ENCODE measurements at places on chromosomes 1 and 21. TPM values are rescaled to one million over a fixed set of nuclear protein-coding genes. Genes with fewer than 3 reads are reported as not detected.

Gene CR1L
- total RNA-seq, result not detected

Gene CELA3B
- total RNA-seq, result not detected

Gene PUSL1
- 40.1 TPM for total RNA-seq

Gene KPRP
- not detected for total RNA-seq

DNA sequence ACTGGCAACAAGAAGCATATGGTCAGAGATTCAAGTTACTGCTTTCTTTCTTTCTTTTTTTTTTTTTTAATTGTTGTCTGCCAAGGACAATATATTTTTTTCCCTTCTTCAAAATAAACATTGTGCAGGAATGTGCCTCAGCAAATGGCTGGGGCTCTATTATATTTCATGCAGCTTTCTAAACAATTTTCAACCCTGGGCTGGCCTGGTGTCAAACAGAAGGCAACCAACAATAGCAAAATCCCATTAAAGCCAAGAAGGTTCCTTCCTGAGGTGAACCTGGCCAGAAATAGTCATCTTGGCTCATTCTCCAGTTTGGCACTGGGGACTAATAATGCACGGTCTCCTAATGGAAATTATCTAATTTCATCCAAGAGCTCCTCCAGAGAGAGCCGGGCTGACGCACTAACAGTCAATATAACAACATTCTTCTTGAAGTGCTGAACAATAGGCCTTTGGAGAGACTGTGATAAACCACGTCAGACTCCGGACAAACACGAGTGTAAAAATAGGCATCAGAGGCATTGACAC is 35.7 kb upstream of the HLX start:
- no peak for DNase-seq

GRCh38 chr1:64098436-64098835 is 105.0 kb upstream of the UBE2U start:
- DNase-seq, result no peak

- no peak for DNase-seq
These were observed 12.0 kb upstream of the CTSS start for GRCh38 chr1:150777544-150777943.

- no peak for DNase-seq
These were observed 2.0 kb downstream of the KCNE2 start for GRCh38 chr21:34365809-34366208.

DNA sequence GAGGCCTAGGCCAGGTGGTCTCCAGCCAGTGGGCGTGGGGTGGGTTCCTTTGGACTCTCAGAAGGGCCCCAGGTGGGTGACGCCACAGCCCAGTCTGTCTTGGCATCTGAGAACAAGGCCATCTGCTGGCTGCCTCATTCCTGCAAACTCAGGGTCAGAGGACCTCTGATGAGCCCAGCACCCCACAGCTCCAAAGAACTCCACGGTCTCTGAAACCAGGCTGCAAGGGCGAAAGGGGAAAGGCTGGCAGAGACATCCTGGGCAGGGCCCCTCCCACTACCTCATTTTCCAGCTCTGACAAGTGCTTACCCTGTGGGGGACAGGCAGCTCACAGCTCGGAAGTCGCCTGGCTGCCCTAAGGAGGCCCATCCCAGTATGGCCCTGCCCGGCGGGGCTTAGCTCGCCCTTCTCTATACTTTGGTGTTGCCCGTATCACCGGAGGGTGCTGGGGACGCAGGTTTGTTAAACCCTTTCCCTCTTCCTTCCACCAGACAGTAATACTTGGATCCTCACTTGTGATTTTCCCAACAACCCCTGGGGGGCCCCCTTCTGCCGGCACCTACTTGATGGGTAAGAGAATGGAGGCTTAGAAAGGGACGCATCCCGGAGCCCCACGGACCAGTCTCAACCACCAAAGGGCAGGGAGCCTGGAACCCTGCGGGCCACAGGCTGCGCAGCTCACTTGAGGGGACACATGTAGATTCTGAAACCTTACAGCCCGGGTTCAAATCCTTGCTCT is 10.9 kb upstream of the EDN2 start:
- DNase-seq, result no peak

GRCh38 chr1:95583661-95584210 is 349.7 kb downstream of the RWDD3 start:
- no peak for DNase-seq

- no peak for DNase-seq
These were observed 88.4 kb upstream of the PDE4B start for GRCh38 chr1:65704318-65704717.

- no peak for DNase-seq
These were observed 2.5 kb upstream of the TRIM67 start for GRCh38 chr1:231159202-231159962.

DNA sequence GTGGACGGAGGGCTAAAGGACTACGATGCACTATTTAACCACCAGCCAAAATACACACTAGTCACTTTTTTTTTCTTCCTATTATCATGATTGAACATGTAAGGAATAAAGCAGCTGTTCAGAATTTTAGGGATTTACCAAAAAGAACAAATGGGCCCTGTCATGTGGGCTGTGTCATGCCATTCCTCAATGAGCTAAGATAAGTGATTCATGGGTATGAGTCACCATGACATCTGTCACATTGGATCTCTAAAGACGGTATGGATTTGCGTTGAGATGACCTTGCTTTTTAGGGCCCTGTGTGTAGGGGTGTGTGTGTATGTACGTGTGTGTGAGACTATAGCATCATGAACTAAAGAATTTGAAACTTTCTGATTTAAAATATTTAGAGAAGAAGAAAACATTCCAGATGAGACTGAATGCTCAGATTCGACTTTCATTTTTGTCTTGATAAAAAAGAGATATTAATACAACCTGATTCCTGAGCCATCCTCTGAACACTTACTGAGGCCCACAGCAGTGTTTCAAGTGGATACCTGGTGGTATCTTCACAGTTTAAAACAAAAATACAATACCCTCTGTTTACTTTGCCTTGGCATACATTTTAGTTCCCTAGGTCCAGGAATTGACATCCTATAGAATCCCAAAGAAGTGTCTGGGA is 246.1 kb upstream of the DUSP10 start:
- no peak for DNase-seq

GRCh38 chr1:184078564-184079249 is 27.2 kb downstream of the TSEN15 start:
- no peak for DNase-seq

GRCh38 chr1:66980745-66981367 is 56.1 kb downstream of the MIER1 start:
- DNase-seq, result no peak

DNA sequence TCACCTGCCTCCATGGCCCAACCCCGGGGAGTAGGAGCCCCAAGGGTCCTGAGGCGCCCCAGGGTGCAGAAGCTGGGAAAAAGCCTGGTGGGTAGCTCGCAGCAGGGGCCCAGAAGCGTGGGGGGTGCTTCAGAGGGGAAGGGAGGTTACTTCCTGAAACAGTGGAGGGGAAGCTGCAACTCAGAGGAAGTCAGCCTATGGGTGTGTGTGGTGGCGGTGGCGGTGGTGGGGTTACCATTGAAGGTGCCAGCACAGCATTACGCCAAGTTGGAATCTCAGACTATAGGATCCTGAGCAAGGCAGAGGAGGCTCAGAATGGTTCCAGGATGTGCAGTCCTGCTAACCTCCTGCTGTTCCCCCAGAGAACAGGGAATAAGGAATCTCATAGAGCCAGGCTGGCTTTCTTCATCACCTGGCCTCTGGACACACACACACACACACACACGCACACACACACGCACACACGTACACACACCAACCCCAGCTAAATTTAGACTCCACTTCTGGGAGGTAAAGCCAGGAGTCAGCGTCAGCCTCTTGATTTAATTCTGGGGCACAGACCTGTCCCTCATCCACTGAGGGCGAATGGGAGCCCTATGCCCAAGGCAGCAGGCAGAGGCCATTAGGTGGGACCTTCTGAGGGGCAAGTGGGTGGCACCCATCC is 1.3 kb downstream of the DENND4B start:
- DNase-seq, result no peak

DNA sequence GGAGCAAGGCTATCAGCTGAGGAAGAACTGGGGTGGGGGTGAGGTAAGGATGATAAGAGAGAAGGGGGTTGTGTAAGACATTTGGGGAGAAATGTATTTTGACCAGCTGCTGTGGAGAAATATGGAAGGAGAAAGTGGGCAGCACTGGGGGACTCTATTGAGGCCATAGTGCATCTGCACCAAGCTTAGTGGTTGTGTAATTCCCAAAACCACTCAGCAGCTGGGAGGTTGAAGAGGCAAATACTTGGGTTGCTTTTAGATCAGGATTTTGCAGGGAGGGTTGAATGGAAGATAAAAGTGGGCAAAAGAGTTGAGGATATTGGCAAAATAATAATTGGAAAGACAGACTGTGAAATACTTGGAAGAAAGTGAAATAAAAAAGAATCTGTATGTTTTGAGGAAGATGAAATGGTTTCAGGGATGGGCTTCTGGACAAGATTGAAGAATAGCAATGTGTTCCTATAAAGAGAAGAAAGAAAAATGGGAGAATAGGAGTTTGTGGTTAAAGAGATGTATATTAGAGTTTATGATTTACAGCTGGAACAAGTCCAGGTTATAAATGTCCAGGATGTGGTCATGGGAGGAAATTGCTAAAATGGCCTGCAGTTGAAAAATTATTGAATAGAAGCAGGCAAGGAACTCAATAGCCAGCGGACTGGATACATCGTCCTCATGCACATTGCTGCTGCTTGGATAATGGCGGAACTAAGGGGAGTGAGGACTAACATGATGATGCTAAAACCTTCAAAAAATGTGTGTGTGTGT is 162.7 kb downstream of the DNM3 start:
- DNase-seq, result no peak

DNA sequence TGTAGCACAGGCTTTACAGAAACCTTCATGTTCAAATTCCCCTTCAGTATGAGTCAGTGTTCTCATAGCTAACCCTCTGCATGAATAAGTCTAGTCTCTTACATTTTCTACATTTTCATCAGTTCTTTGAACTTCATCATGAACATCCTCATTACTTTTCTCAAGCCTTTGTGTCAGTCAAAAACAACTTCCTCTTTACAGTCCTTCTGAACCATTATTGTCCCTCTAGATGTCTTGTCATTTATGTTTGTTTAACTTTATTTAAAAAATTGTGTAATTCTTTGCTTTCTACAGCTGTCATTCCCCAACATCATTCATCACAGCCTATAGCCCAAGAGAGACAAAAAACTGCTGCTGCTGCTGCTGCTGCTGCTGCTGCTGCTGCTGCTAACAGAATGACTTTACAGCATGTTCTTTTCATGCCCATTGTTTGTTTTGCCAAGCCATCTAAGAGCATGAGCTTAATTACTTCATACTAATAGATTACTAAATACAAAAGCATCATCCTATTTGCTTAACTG is 133.1 kb downstream of the LRRC40 start:
- no peak for DNase-seq

GRCh38 chr1:163596541-163597258 is 274.9 kb downstream of the NUF2 start:
- no peak for DNase-seq

DNA sequence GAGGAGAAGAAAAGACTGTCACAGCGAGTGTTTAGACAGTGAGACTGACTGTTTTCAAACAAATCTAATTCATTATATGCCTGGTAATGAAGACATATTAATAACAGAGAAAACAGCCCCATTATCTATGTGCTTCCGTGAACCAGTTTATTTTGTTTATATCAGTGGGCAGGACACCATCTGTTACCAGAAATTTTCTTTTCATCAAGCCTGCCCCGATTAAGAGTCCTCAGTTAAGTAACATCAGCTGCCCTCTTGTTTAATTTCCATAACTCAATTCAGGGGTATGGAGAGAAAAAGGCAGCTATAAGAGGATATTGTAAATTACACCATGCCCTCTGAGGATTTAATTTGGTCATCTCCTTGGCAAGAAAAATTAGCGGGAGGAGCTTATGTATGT is 94.0 kb downstream of the TMEM200B start:
- DNase-seq, result no peak

DNA sequence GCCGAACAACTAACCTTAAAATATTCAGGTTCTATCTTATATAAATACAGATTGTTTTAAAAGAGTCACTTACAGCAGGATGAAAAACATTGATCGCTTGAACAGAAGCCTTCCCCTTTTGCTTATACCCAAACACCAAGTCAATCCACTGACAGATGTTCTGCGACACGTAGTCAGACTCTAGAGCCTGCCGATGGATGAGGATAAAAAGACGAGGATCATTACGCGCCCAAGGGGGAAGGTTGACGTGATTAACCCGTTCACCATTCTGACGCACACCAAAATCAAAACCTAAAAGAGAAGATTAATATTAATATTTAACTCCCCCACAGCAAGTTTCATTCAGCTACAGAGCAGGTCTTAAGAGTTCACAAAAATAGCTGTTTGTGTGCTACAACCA is 59.4 kb upstream of the GNG4 start:
- no peak for DNase-seq

DNA sequence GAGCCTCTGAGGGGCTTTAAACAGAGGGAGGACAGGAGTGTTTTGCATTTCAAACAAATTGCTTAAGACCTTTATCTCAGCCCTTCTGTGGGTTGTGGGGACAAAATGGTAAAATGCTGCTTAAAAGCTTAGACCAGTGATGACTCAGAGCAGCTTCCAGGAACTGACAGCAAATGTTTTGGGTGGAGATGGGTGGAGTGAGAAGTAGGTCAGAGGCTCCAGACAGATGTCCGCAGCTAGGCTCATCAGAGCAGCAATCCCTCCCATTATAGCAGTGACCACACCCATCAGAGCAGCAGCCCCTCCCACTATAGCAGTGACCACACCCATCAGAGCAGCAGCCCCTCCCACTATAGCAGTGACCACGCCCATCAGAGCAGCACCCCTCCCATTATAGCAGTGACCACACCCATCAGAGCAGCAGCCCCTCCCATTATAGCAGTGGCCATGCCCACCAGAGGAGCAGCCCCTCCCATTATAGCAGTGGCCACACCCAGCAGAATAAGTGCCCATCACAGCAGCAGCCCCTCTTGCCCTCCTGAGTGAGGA is 532.2 kb downstream of the MATN1 start:
- no peak for DNase-seq

DNA sequence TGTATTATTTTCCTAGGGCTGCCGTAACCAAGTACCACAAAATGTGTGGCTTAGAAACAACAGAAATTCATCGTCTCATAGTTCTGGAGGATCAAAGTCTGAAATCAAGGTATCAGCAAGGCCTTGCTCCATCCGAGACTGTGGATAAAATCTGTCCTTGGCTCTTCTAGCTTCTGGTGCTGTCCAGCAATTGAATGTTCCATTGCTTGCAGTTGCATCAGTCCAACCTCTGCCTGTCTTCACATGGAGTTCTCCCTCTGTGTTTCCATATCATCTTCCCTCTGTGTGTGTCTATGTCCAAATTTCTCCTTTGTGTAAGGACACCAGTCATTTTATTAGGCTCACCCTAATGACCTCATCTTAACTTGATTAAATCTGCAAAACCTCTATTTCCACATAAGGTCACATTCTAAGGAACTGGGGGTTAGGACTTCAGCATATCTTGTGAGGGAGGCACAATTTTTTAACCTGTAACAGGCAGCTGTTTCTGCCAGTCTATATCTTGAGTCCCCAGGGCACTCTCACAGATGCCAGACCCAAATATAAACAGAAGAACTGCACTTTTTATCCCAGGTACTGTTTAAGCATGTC is 84.2 kb downstream of the ERG start:
- no peak for DNase-seq

GRCh38 chr1:12601700-12602658 is 16.0 kb downstream of the DHRS3 start:
- DNase-seq, result no peak

Measured in H1 (cell line).